Liver (tissue), 10 donors: ENCODE measurements at places on chromosomes 7 and 10. TPM values are rescaled to one million over a fixed set of nuclear protein-coding genes. Genes with fewer than 3 reads are reported as not detected.

Gene NODAL
- not detected for total RNA-seq

GRCh38 chr7:114130866-114131265 is 212.1 kb upstream of the PPP1R3A start:
- no peak for DNase-seq
- no peaks in the 10 kb centered on the region for H3K4me1 ChIP-seq
- H3K27me3 ChIP-seq = no peaks in the 10 kb centered on the region
- H3K36me3 ChIP-seq = no peaks in the 10 kb centered on the region
- H3K4me3 ChIP-seq = no peak overlapping the region

- DNase-seq = no peak
- peaks cover 54% of the 10 kb centered on the region for H3K36me3 ChIP-seq
- no peaks in the 10 kb centered on the region for H3K4me1 ChIP-seq
- H3K4me3 ChIP-seq = no peak overlapping the region
These were observed 181.1 kb downstream of the TNS3 start for GRCh38 chr7:47400741-47401206.

Gene MMP21
- total RNA-seq = 0.37 TPM

Gene PRLHR
- under 0.01 TPM for total RNA-seq

Gene PTPRN2
- total RNA-seq = 1.9 TPM

DNA sequence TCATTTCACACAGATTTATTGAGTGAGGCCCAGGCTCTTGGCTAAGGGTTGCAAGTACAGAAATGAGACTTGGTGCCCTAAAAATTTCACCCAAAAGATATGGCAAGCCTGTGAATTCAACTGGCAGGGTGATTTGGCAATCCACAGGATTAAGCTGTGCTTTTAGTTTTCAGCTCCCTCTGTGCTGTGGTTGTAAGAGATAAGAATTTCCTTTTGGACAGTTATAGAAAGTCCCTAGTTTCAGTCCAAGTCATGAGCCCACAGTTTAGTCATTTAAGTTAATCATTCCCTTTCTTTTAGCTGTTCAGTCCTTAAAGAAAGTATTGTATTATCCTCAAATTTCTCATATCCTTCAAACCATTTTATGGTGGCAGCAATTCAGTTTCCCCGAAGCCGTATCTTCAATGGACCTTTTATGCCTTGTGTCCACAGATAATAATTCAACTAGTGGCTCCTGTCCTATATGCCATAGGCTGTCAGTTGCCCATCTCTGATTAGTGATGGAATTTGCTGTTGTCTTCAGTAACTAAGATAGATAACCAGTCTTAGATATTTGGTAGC is 73.4 kb upstream of the NAMPT start:
- no peak overlapping the region for H3K4me3 ChIP-seq
- no peaks in the 10 kb centered on the region for H3K27me3 ChIP-seq
- no peaks in the 10 kb centered on the region for H3K36me3 ChIP-seq
- H3K27ac ChIP-seq = no peak overlapping the region
- no peak for DNase-seq

GRCh38 chr10:71367271-71367670 is 29.4 kb upstream of the CDH23 start:
- H3K4me3 ChIP-seq = no peak overlapping the region
- no peaks in the 10 kb centered on the region for H3K36me3 ChIP-seq
- no peak for DNase-seq
- H3K4me1 ChIP-seq = no peaks in the 10 kb centered on the region

- no peaks in the 10 kb centered on the region for H3K36me3 ChIP-seq
- no peak overlapping the region for H3K4me3 ChIP-seq
- no peak for DNase-seq
- H3K27me3 ChIP-seq = no peaks in the 10 kb centered on the region
- H3K4me1 ChIP-seq = peaks cover 80% of the 10 kb centered on the region
- H3K27ac ChIP-seq = peak overlapping the region; percentile 86
These were observed 82.2 kb downstream of the SORBS1 start for GRCh38 chr10:95478935-95479334.

- no peak overlapping the region for H3K4me3 ChIP-seq
- no peaks in the 10 kb centered on the region for H3K36me3 ChIP-seq
- H3K27ac ChIP-seq = no peak overlapping the region
- H3K27me3 ChIP-seq = no peaks in the 10 kb centered on the region
- DNase-seq = no peak
- no peaks in the 10 kb centered on the region for H3K4me1 ChIP-seq
These were observed 87.7 kb downstream of the CUBN start for GRCh38 chr10:17041626-17042520.

DNA sequence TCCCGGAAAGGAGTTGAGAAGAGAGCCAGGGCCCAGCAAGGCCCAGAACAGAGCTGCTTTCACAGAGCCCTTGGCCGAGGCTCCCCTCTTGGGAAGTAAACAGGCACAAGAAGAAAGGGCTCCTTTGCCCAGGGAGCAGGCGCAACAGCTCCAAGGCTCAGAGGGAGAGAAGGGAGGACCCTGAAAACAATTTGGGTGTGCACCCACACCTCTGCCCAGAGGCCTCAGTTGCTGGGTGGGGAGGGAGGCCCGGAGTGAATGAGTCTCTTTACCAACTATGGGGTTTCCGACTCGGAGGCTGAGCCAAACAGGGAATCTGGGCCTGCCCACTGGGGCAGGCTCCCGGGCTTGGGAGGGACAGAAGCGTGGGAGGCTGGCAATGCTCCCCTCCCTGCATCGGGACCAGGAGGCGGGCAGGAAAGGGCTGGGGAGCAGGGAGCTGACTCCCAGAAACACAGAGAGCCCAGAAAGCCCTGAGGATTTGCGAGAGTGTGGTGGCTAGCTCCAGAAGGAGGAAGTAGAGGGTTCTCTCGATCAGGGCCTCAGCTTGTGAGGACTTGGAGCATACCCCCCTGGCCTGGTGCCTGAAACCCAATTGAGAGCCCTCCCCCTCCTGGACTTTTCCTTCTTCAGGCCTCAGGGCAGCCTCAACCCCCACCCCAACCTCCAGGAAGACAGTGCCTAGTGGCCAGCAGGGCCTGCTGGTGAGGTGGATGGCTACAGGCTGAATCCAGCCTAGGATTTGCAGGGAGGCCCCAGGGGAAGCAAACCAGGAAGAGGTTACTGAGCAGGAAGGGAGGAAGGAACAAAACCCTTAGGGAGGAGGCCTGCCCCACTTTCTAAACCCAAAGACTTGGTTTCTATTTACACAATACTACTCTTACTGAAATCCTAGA is 6.2 kb downstream of the C10orf105 start:
- H3K27me3 ChIP-seq = no peaks in the 10 kb centered on the region
- no peaks in the 10 kb centered on the region for H3K36me3 ChIP-seq
- peak overlapping the region; percentile 70 for H3K27ac ChIP-seq

- H3K4me1 ChIP-seq = no peaks in the 10 kb centered on the region
- H3K36me3 ChIP-seq = peaks cover 9% of the 10 kb centered on the region
These were observed 52.8 kb downstream of the NRF1 start for GRCh38 chr7:129664029-129665012.

DNA sequence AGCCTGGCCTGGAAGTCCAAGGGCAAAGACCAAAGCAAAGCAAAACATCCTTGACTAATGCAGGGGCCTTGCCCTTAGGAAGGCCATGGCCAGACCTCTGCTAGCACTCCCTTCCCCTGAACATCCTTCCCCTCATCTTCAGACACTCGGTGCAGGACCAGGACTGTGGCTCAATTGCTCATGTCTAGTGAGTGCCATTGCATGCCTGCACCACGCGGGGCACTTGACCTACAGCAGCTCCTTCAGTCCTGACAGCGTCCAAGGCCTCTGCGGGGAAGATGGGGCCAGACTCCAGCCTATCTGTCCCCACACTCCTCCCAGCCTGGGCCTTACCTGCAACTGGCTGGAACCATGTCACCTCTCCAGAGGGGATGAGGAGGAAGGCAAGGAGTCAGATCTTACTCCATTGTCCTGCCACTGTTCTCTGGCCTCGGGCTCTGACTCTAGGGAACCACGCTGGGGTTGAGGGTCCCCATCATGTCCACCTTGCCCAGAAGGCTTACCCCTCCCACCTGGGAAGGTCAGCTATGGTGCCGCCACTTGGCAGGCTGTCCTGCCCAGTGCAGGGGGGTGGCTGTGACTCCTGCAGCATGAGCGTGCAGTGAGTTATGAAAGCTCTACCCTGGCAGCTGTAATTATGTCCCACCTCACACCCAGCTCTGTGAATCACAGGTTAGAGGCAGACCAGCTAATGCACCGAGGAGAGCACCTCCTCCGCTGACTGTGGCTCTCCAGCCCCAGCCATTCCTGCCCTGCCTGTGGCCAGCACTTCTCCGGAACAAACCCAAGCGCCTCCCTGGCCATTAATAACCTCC is 16.1 kb downstream of the DRGX start:
- no peaks in the 10 kb centered on the region for H3K4me1 ChIP-seq
- no peaks in the 10 kb centered on the region for H3K27me3 ChIP-seq
- H3K4me3 ChIP-seq = no peak overlapping the region
- no peaks in the 10 kb centered on the region for H3K36me3 ChIP-seq

DNA sequence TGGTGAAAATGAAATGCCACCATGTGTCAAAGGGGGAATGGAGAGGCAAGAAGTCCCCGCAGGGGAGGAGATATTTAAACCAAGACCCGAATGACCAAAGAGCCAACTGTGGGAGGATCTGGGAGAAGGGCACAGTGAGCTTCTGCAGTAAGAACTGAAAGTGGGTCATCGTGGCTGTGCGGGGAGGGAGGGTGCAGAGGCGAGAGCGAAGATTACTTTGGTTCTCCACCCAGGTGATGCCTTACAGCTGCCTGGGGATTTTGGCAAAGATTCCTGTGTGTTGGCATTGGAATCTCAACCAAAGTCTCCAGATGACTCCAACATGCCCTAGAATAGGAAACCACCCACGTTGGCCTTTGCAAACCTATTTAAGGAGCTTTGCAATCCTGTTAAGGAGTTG is 44.2 kb upstream of the ADAM12 start:
- no peak for DNase-seq
- no peak overlapping the region for H3K4me3 ChIP-seq
- H3K36me3 ChIP-seq = no peaks in the 10 kb centered on the region
- no peaks in the 10 kb centered on the region for H3K27me3 ChIP-seq

Gene CLCN1
- total RNA-seq = 0.08 TPM

DNA sequence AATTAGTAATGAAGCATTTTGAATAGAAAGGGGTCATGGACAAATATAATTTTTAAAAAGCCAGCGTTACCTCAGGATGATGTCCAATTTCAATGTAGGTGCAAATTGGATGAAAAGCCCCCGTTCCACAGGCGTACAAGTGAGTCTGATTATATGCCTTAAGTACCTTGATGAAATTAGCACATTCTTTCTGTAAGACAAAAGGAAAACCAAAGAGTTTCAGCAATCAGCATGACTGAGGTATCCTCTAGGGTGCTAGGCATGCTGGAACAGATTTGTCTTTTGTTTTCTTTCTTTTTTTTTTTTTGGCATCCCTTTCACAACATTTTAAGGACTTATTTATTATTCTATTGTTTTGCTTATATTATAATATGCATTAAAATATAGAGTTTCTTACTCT is 84.2 kb downstream of the SEMA3A start:
- no peaks in the 10 kb centered on the region for H3K36me3 ChIP-seq
- no peak overlapping the region for H3K4me3 ChIP-seq
- DNase-seq = no peak

- no peaks in the 10 kb centered on the region for H3K27me3 ChIP-seq
- no peak overlapping the region for H3K4me3 ChIP-seq
- no peaks in the 10 kb centered on the region for H3K36me3 ChIP-seq
- no peak for DNase-seq
These were observed 4.8 kb downstream of the DHTKD1 start for GRCh38 chr10:12073526-12073925.

DNA sequence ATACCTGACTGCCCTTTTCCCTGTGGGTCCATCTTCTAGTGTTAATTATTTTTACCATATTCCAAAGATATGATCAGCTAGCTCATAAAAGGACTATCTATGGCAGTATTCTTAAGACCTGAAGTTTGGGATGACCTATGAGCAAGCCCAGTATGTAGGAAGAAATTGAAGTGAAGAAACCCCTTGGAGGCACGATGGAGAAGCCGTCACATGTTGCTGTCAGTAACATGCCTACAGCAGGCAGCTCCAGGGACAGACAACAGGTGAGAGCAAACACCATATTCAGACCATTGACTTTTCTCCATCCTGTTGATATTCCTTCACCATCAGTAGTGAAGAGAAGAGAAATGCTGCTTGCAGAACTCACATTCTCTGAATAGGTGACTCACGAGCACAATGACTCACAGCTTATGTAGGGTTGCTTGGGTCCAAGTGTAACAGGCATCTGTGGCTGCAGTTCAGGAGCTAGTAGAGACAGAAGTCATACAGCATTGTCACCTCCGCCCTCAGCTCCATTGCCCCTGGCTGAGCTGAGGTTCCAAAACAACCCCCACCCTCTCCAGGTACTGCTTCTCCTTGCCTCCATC is 8.4 kb upstream of the LYZL2 start:
- H3K4me1 ChIP-seq = no peaks in the 10 kb centered on the region
- no peaks in the 10 kb centered on the region for H3K36me3 ChIP-seq
- no peaks in the 10 kb centered on the region for H3K27me3 ChIP-seq
- no peak for DNase-seq

- no peak overlapping the region for H3K4me3 ChIP-seq
- no peak overlapping the region for H3K27ac ChIP-seq
- H3K27me3 ChIP-seq = no peaks in the 10 kb centered on the region
- peaks cover 6% of the 10 kb centered on the region for H3K4me1 ChIP-seq
- DNase-seq = no peak
These were observed 17.1 kb downstream of the ARHGAP21 start for GRCh38 chr10:24706479-24707118.

Gene HMX3
- not detected for total RNA-seq

Gene ATOH7
- total RNA-seq = 0.33 TPM

DNA sequence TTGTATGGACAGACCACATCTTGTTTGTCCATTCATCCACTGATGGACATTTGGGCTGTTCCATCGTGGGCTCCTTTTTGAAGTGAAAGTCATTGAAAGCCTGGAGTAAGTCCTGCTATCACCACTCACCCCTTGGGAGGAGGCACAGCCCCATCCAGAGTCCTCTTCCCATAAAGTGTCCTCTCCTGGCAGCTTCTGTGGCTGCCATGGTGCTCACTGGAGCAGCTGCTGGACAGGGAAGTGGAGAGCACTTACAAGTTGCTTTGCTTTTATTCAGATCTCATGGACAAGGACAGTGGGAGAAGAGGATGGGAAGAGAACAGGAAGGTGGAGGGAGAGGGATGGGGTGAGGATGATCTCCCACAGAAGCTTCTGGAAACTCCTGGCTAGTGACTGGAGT is 18.5 kb upstream of the EIF5AL1 start:
- no peak overlapping the region for H3K27ac ChIP-seq
- H3K4me3 ChIP-seq = no peak overlapping the region
- H3K36me3 ChIP-seq = no peaks in the 10 kb centered on the region
- H3K4me1 ChIP-seq = no peaks in the 10 kb centered on the region
- no peaks in the 10 kb centered on the region for H3K27me3 ChIP-seq
